ENCODE measurements at places on chromosomes 16 and 17.

GRCh38 chr17:57105591-57105990, 20.5 kb downstream of the AKAP1 start:
- no peak for DNase-seq

- no peak for DNase-seq
Measured at GRCh38 chr17:19534562-19535149, 1.0 kb downstream of the SLC47A1 start.

GRCh38 chr17:1673041-1673785, 11.5 kb downstream of the PRPF8 start:
- no peak for DNase-seq

GRCh38 chr17:42247734-42248133, 28.5 kb downstream of the STAT5B start:
- DNase-seq: no peak

GRCh38 chr17:41061964-41062363, 2.0 kb upstream of the KRTAP2-3 start:
- DNase-seq: no peak

DNA sequence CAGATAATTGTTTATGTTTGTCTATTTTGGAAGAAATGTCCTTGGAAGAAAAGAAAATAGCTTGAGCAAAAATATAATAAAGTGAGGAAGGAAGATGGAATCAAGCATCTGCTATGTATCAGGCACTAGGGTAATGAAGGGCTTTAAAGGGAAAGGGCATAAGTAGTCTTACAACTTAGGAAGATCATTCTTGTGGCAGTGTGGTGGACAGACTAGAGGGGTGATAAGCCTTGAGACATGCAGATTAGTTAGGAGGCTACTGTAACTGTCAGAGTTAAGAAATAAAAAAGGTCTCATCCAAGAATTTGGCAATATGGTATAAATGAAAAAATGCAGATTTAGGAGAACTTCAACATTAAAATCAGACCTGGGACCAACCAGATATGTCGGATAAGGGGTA, 14.9 kb downstream of the FAM222B start:
- no peak for DNase-seq

DNA sequence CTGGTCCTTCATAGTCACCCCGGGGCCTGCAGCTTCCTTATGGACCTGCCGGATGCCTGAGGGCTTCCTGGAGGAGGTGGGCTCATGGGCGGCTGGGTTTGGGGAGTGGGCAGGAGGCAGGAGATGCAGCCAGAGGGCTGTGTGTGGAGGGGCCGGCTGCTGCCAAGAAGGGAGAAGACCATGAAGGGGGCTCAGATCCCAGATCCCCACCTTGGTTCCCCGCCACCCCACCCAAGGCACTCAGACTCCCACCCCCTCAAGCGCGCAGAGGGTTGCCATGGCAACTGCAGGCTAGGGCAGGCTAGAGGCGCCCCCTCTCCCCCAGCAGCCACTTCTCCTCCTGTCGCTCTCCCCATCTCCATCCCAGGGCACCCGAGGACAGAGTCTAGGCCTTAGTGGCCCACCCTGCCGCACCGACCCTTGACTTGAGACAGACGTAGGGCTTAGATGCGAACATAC, 104.5 kb downstream of the CRLF3 start:
- DNase-seq: no peak

- no peak for DNase-seq
Measured at GRCh38 chr16:12186774-12187335, 210.3 kb downstream of the SNX29 start.

DNA sequence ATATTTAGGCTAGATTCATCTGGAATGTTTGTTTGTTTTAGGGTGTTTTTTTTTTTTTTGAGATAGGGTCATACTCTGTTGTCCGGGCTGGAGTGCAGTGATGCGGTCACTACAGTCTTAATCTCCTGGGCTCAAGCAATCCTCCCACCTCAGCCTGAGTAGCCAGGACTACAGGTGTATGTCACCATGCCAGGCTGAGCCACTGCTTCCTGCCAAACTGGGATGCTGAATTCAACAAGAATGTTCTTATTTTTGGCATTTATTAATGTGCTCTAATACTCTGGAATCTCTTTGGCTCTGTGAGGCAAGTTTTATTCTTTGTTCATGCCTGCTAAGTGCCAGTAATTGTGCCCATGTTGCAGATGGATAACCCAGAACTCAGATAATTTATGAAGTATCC, 21.5 kb downstream of the SP2 start:
- DNase-seq: no peak

- DNase-seq: no peak
Measured at GRCh38 chr16:56197192-56197992, 6.1 kb downstream of the GNAO1 start.

- no peak for DNase-seq
Measured at GRCh38 chr16:86723689-86724088, 145.3 kb downstream of the FOXL1 start.

DNA sequence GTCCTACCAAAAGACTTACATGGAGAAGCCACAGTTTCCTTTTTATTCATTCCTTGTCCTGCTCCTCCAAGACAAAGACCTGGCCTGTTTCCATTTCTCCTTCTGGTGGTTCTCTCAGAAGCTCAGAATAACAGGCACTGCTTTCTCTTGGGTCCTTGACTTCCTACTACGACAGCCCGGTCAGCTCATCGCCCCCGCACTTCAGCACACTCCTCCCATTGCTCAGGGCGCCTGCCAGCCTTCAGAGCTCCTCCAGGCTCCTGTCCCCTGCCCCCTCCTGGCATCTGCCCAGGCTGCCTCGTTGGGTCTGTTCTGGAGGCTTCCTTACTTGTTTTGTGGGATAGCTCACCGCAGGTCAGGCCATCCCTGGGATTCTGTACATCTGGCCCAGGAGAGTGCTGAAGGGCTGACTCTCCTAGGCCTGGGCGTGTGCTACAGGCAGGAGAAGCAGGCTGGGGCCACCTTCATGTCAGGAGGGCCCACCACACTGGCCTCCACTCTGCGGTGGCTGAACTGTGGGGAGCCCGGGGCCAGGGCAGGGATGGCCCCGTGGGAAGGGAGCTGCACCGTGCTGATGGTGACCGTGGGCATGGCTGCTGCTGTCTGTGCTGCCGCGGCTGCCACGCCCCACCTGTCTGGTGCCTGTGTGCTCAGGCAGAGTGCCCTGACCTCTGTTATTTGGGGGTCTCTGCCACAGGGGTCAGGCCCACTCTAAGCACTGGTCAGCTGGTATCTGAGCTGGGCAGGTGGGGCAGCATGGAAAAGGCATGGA, 17.7 kb downstream of the TCF25 start:
- no peak for DNase-seq

DNA sequence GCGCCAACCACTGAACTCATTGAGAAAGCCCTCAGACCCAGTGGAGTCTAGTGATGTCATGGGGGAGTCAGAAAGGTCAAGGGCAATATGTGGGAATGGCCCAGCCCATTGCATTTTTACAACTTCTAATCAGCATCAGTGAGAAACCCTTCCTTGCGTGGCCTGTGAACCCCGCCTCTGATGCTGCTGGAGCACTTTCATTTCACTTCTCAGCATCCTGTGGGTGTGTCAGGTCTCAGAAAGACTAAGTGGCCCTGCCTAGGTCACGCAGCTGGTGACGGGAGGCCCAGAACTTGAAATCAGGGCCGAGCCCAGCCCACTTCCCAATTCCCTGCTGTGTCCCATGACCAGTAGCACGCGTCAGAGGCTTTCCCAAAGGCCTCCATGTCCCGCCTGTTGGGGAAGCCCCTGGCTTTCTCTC, 6.1 kb downstream of the DNAI2 start:
- peak; percentile 32 for DNase-seq

- no peak for DNase-seq
Measured at GRCh38 chr16:68086860-68087268, 1.7 kb downstream of the NFATC3 start.

DNA sequence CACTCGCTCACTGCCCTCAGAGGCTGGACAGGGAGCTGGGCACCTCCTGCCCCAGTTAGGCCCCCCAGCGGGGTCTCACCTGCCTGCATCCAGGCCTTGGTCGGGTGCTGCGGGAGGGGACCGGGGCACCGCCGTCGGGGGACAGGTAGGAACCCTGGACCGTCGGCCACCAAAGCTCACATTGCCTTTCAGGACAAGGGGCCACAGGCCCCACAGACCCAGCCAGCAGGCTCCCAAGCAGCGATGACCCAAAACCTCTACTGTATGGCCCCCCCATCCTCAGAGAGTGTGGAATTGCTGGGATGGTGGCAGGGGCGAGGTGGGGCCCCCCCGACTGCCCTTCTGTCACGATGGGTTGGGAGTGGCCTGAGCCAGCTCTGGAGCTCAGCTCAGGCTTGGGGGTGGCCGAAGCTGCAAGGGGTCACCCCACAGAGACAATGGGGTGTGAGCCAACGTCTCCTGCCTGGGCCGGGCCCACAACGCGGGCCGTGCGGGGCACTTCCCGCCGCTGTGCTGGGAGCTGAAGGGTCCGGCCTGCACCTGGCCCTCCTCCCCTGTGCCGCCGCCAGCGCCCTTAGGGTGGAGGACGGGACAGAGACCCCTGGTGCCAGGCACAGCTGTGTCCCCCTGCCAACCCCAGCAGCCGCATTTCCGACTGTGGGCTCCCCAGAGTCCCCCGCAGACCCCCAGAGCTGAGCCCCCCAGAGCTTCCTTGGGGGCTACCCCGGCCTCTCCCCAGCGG, 498 bp downstream of the IGFALS start:
- no peak for DNase-seq

DNA sequence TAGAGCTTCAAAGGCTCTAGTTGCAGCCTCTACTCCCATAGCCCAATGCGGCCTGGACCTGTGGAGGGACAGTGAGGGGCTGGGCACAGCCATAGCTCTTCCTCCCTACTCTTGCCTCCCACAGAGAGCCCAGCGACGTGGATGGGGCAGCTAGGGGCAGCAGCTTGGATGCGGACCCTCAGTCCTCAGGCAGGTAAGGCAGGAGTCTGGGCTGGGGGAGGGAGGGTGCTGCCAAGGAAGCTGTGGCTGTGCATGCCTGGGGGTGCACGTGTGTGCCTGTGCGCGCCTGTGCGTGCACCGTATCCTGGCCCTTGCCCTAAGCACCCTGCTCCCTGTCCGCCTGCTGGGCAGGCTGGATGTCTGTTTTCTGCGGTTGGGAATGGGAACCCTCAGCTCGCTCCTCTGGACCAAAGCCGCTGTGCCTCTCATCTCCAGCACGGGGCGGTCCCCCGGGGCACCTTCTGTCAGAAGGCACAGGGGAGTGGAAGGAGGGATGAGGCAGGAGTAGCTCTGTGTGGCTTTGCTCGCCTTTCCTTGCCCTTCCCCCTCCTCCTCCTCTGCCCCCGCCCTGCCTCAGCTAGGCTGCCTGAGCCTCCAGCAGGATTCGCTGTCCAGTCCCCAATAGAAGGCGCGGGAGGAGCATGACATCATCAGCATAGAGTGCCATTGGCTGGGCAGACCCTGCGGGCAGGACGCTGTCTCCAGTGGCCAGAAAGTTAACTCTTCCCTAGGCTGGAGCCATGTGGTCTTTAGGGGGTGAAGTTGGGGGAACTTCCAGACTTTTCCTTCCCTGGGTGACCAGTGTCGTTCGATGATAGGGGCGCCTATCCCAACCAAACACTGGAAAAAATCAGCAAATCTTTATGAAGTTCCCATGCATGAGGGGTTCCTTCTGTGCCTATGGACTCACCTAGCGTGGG, 797 bp downstream of the PRCD start:
- no peak for DNase-seq

DNA sequence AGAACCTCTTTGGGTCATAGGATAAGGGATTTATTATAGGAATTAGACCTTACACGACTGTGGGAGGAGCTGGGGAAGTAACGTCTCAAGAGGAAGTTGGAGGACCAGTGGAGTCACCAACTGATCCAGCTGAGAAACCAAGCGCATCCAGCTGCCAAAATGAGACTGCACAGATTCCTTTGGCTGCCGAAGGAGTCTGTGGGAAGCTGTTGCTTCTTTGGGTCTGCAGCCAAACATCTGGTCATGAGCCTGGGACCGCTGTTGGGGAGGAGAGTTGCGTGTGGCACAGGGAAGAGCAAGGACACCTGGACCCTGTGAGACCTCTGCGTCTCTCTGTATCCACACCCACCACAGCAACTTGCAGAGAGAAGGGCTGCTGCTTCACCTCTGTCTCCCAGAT, 2.4 kb upstream of the NACA2 start:
- no peak for DNase-seq

DNA sequence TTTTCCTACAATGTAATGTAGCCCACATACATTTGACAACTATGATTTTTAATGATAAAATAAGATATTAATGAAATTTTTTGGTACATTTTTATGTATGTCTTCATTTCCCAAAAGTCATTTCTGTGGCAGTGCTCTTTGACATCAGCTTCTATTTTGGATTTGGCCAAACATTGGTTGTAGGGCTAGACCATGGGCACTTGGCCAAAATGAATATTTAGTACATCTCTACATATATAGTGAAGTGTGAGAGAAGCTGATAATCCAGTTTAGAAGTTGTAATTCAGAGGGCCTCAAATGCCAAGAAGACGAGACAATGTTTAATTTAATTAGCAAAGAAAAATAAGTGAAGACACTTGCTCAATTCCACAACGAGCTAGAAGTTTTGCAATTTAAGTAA, 724.9 kb upstream of the SOX9 start:
- DNase-seq: no peak

DNA sequence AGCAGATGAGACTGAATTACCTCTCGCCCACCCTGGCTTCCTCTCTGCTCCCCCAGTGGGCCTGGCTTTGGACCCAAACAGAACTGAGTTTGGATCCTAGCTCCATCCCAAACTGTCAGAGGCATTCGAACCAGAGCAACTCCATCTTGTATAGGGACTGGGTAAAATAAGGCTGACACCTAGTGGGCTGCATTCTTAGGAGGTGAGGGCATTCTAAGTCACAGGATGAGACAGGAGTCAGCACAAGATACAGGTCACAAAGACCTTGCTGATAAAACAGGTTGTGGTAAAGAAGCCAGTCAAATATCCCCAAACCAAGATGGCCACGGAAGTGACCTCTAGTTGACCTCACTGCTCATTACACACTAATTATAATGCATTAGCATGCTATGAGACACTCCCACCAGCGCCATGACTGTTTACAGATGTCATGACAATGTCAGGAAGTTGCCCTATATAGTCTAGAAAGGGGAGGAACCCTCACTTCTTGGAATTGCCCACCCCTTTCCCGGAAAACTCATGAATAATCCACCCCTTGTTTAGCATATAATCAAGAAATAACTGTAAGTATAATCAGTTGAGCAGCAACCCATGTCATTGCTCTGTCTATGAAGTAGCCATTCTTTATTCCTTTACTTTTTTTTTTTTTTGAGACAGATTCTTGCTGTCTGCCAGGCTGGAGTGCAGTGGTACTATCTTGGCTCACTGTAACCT, 44.4 kb downstream of the LYRM1 start:
- DNase-seq: no peak

GRCh38 chr17:55482591-55483389, 28.5 kb downstream of the SMIM36 start:
- no peak for DNase-seq

GRCh38 chr17:72117535-72118334, 3.1 kb upstream of the SOX9 start:
- no peak for DNase-seq

DNA sequence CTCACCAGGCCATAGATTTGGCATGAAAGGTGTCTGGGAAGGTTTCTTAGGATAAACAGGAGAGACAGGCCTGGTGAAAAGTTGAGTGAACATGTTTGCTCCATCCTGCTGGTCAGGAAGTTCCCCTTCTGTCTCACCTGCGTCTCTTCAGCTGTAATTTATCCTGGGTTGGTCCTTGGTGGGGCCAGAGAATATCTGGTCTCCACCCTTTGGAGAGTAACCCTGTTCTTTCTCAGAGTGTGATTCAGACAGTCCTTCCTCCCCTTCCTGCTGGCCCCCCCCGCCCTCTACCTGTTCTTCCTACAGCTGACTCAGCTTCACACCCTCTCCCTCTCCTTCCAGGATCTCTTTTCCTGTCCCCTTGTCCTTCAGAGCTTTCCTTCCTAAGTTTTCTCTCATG, 17.1 kb downstream of the MINK1 start:
- DNase-seq: no peak

- DNase-seq: peak; percentile 58
Measured at GRCh38 chr16:46853713-46854443, 22.9 kb upstream of the C16orf87 start.

Data from activated CD8-positive, alpha-beta memory T cell treated with anti-CD3 and anti-CD28 coated beads, Interleukin-2, amount 50 U/mL, for 4 hours (primary cell).